ENCODE measurements at places on chromosomes 7 and 10.
A peak's percentile ranks its signal among the peaks of the same experiment; 100 is the strongest.

DNA sequence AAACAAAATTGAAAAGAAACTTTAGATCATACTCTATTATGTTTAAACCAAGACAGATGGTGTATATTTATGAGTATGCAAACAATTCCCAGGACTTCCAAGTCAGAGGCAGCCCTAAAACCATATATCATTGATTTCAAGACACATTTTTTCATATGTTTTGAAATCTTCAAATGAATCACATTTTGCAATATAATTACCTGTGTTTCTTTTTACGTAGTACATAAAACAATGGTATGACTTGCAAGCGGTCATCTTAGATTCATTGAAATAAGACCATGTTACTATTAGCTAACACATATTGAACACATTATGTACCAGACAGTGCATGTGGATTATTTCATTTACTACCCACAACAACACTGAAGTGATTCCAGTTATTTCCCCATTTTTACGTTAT, 14.9 kb downstream of the SMURF1 start:
- no peak for DNase-seq

DNA sequence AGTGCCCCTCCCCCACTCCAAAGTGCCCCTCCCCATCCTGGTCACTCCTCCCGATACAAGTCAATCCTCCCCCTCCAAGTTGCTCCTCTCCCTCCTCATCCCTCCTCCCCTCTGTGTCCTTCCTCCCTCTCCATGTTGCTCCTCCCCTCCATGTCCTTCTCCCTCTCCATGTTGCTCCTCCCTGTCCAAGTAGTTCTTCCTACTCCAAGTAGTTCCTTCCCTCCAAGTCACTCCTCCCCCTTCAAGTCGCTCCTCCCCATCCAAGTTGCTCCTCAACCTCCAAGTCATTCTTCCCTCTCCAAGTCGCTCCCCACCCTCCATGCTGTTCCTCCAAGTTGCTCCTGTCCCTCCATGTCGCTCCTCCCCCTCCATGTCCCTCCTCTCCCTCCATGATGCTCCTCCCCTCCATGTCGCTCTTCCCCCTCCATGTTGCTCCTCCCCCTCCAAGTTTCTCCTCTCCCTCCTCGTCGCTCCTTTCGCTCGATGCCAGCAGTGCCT, 8.6 kb upstream of the WBP1L start:
- no peak for DNase-seq

DNA sequence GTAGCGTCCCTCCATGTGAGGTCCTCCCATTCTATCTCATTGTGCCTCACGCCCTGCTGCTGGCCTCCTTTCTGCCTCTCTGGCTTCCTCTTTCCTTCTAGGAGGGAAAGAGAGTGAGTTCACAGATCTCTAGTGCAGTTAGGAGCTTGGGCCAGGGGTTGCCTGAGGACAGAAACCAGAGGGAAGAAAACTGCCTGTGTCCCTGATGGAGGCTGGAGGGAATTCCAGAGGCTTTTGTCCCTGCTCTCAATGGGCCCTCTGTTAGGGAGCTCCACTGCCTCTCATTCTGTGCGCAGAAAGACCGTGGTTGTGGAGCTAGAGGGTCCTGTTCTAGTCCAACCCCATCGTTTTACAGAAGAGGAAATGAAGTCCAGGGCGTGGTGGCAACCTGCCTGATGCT, 4.6 kb downstream of the MARVELD1 start:
- DNase-seq, result no peak

GRCh38 chr10:97411406-97411805, 10.3 kb upstream of the RRP12 start:
- no peak for DNase-seq

DNA sequence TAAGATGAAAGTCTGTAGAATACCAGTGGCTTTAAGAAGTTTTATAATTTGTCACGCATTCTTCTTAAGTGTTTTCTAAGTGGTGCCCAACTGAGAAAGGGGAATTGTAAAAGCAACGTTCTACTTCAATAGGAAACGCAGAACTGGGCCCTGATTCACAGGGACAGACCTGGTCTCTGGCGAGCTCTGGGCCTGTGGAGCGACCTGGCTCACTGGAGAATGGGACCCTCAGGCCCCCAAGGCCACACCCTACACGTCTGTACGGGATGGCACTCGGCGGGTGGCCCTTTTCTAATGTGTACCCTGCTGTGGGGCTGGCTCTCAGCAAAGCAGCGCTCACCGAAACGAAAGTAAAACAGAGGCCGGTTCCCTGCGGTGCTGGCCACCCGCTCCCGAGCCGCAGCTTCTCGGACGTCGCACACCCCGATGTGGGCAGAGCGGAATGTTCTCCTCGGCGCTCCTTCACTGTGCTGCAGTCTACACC, 205.0 kb downstream of the DIP2C start:
- DNase-seq, result no peak

GRCh38 chr10:9188022-9188810, 1133.7 kb downstream of the GATA3 start:
- no peak for DNase-seq

DNA sequence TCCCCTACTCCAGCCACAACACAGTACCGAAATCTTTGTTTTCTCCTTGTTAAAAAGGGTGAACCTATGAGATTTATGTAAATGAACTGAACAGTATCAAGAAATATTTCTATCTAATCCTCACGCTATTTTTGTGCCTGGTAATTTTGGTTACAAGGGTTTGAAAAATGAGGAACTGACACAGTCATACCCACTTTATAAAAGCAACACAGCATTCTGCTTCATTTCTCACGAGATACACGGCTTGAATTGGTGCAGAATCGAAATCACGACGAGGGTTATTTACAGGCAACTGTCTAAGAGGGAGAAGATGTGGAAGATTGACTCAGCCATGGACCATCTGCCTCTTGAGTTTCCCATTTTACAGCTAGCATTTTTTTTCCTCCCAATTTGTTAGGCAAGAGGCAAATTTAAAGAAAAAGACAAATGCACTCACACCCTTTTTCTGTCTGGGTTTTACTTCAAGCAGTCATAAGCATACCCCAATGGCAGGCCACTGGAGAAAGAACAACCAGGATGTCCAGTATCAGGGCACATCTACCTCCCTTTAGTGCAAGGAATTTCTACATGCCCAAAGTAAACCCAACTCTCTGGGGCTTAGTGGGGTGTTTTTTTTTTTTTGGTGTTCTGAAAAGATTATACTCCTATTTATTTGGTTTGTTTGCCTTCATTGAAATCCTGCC, 108.1 kb downstream of the ITGB8 start:
- DNase-seq, result no peak

GRCh38 chr10:101901340-101901739, 57.7 kb upstream of the KCNIP2 start:
- DNase-seq, result no peak

DNA sequence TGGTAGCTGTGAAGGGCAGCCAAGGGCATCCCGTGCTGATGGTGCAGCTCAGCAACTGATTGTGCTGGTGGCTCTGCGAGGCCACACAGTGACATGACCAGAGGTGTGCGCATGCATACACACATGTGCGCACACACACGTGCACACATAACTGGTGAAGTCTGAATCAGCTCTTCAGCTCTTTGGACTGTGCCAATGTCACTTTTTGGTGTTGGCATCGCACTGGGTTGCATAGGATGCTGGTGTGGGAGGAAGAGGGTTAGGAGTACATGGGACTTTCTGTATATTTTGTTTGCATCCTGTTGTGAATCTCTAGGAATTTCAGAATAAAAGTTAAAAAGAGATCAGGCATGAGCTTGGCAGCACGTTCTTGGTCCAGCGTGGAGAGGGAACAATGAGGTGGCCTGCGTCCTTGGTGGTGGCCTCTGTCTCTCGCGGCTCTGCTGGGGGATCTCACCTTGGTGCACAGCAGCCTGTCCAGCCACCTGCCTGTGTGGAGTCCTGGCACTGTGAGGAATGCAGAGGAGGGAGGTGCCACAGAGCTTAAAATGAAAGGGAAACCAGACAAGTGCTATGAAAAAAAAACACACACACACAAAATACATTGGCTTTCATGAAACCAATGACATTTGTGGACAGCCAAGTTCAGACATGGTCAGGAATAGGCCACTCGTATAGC, 124.0 kb downstream of the TRRAP start:
- DNase-seq, result no peak

DNA sequence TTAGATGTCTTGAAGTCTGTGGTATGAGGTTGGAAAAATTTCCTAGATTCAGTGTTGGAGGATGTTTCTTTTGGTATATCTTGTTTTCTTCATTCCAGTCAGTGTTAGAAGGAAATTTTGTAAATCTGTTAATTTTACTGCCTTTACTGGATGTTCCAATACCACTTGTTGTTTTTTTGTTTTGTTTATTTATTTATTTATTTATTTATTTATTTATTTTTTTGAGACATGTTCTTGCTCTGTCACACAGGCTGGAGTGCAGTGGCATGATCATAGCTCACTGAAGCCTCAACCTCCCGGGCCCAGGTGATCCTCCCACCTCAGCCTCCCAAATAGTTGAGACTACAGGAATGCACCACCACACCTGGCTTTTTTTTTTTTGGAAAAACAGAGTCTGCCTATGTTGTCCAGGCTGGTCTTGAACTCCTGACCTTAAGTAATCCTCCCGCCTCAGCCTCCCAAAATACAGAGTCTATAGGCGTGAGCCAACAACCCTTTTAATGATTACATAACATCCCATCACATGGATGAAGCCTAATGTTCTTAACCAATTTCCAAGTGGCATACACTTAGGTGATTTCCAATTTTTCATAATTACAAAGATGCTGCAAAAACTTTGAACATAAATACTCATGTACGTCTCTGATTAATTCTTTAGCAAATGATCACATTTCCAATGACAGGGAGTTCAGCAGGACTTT, 52.8 kb upstream of the WAC start:
- DNase-seq, result no peak

GRCh38 chr7:66960192-66960591, 35.2 kb downstream of the SBDS start:
- DNase-seq, result no peak

DNA sequence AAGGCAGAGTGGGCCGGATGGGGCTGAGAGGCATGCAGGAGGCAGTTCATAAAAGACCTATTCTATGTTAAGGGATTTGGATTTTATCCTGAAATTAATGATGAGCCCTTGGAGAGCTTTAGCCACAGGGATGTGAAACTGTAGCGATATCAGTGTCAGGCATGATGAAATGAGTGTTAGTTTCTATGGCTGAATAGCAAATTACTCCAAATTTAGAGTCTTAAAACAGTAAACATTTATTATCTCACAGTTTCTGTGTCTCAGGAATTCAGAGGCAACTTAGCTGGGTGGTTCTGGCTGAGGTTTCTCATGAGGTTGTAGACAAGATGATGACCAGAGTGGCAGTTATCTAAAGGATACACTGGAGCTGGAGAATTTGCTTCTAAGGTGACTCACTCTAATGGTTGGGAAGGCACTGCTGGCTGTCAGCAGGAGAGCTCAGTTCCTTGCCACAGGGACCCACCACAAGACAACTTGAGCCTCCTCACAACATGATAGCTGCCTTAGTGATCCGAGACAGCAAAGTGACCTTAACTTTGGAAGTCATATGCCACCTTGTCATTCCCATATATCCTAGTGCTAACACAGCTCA, 36.7 kb upstream of the SFTPD start:
- no peak for DNase-seq

DNA sequence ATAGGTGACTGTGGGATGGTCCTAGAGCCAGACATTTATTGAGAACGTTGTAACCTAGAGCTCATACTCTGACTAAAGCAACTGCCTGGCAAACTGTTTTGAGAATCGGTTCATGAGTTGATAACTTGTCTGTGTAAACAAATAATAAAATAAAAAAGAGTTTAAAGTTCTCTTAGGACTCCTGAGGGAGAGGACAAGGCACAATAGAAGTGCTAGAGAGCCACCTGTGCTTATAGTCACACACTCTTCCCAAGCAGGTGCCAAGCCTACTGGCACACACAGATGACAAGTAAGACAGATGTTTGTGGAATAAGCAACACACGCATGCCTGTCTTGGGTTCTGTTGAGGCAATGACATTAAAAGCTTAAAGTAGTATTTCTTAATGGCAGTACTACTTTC, 7.9 kb downstream of the EDRF1 start:
- no peak for DNase-seq

DNA sequence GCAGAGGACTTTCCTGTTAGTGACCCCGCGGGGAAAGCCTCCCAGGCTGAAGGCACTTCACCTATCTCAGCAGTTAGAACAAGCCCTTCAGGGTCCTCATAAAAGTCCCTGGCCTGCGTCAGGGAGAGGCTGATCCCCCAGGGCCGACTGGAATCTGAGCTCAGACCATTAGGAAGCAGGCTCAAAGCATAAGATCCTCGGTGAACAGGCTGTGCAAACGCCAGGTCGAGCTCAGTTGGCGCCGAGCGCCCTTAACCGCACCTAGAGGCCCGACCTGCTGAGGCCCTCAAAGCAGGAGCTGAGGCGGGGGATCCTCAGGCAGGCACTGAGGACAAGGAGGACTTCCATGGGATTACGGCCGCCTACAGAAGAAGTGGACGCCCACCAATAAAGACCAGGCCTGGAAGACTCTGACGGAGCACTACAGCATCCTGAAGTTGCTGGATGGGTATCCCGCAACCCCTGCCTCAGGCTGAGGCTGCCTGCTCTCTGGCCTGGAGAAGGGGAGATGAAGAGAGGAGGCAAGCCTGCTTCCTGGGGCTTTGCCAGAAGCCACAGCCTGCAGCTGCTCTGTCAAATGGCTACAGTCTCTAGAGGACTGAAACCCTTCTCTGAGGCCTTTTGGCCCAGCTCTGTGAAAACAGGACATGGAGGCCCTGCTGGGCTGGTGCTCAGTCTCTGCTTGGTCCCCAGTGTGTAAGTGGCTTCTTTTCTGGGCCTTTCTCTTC, 29.9 kb downstream of the LIPJ start:
- DNase-seq, result no peak

- DNase-seq, result no peak
These were observed 91.5 kb downstream of the SEMA3D start for GRCh38 chr7:85095366-85095765.

DNA sequence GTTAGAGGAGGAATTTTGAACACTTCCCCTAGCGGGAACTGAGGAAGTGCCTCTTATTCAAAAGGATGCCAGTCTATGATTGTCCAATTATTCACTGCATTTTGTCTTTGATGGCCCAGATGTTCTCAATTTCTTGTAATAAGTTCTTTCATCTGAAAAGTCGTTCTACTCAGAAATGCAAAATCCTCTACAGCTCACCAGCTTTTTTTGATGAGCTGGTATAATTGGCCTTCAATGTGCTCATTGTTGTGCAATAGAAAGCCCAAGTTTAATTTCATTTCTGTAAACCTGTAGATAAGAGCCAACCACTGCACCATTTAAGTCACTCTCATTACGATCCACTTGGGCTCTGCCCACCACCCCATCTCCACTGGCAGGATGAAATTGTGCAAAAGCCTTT, 978.7 kb upstream of the AUTS2 start:
- DNase-seq, result peak; percentile 7

- peak; percentile 46 for DNase-seq
These were observed at the start of gene GNG11 for GRCh38 chr7:93921607-93922566. TSS of gene GNG11 (plus strand) at chr7:93921735. CDS start at chr7:93922138, 403 bp downstream.

DNA sequence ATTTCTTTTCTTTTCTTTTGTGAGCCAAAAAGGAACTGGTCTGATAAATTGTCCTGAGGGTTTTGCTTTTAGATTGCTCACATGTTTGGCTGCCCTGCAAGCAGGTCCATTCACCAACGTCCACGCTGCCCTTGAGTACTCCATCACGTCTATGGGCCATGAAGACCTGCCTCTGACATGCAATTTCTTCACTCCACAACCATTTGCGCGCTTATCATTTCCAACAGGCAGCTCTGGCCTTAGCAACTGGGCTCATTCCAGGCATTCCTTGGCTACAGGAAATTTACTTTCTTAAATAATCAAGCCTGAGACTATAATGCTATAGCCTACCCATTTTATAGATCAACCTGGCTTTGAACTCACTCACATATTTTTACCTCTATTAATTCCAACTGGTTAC, 408.3 kb upstream of the C7orf33 start:
- no peak for DNase-seq

Data from stromal cell of bone marrow (primary cell).